Renal cortical epithelial cell (primary cell): ENCODE measurements at places on chromosomes 1 and 21.
A peak's percentile ranks its signal among the peaks of the same experiment; 100 is the strongest.

DNA sequence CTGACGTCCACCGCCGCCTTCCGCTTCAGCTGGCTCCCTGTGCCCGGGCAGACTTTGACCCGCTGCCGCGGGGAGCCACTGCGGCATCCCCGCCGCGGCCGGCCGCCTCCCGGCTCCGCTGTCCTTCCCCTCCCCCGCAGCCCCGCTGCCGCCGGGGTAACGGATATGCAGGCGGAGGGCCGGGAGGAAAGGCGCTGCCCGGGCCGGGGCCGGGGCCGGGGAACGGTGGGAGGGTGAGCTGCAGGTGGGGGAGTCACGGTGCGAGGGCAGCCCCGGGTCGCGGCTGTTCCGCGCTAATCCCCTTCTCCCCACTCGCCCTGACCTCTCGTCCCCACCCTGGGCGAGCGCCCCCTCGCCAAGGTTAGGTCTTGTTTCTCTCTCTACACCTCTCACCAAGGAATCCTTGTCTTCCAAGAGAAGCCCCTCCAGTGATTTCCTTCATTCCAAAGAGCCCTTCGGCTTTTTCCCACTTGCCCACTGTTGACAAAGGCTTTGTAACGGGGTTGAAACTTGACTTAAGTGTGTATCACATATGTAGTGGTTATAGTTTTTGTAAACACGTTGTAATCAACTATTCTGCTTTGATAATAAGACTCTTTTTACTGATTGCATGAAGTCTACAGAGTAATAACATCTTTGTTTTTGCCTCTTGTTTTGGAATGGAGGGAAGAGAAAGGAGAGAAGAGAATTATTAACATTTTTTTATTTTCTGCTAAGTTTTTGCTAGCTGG is 669 bp downstream of the XPR1 start:
- DNase-seq = no peak

- peak; percentile 32 for DNase-seq
Observed at GRCh38 chr1:113675302-113675701, 84.0 kb downstream of the PHTF1 start.

DNA sequence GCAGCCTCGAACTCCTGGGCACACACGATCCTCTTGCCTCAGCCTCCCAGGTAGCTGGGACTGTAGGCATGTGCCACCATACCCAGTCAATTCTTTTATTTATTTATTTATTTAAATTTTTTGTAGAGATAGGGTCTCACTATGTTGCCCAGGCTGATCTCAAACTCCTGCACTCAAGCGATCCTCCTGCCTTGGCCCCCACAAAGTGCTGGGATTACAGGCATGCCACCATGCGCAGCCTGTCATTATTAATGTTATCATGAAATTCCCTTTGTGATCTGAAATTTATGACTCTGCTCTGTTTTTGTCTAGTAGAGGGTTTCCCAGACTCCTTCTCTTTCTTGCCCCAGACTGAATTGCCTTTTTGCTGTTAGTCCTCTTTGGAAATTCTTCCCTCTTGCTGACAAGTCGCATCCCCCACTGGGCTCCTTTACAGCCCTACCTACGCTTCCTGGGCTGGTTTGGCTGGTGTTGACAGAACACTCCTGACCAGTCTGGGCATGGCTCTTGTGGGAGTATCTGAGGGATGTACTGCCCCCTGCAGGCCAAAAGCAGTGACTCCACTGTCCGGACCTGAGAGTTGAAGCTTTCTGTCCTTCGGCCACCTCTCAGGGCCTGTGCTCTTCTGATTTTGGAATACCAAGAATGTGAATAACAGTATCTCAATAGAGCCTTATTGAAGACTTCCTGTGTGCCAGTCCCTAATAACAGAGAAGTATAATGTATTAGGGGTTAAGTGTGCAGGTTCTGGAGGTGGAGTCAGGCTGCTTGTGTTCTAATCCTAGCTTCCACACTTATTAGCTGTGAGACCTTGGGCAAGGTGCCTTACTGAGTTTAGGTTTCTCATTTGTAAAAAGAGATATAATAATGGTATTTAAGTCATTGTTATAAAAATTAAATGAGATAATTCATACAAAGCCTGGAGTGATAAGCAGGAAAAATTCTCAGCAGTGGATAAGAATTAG is 28.2 kb downstream of the TCEANC2 start:
- DNase-seq = peak; percentile 78

DNA sequence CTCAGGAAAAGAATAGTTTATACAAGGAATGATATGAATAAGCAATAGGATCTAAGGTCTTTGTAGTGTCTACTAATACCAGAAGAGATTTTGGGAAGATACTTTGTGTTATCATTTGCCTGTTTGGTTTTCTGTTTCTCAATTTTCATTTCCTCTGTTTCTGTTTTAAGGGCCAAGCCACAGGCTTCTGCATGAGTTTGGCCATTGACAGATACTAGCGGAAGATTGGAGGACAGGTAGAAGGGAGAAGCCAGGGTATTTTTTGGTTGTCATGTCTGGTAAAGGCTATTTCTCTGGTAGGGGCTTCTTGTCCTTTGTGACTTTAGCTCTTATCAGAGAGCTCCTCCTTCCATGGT is 51.4 kb downstream of the HS2ST1 start:
- DNase-seq = no peak

GRCh38 chr21:38810034-38810825 is 4.5 kb downstream of the ETS2 start:
- DNase-seq = no peak

GRCh38 chr1:235051521-235051920 is 77.1 kb downstream of the TOMM20 start:
- no peak for DNase-seq

GRCh38 chr1:7111853-7112252 is 326.6 kb downstream of the CAMTA1 start:
- DNase-seq = no peak

GRCh38 chr1:16955186-16955585 is 25.2 kb downstream of the MFAP2 start:
- DNase-seq = no peak
